Transverse colon (tissue), 4 donors: ENCODE measurements at places on chromosomes 7 and 10. TPM values are rescaled to one million over a fixed set of nuclear protein-coding genes. Genes with fewer than 3 reads are reported as not detected.

TMEM236 gene
- 79.6 TPM for total RNA-seq

FAM25A gene
- total RNA-seq, result not detected

ACTR3C gene
- total RNA-seq, result 40.6 TPM

GPR26 gene
- not detected for total RNA-seq

LIPM gene
- total RNA-seq, result not detected

TAS2R4 gene
- 1.9 TPM for total RNA-seq

GPRIN2 gene
- 31.3 TPM for total RNA-seq

SFTPA1 gene
- not detected for total RNA-seq

DNA sequence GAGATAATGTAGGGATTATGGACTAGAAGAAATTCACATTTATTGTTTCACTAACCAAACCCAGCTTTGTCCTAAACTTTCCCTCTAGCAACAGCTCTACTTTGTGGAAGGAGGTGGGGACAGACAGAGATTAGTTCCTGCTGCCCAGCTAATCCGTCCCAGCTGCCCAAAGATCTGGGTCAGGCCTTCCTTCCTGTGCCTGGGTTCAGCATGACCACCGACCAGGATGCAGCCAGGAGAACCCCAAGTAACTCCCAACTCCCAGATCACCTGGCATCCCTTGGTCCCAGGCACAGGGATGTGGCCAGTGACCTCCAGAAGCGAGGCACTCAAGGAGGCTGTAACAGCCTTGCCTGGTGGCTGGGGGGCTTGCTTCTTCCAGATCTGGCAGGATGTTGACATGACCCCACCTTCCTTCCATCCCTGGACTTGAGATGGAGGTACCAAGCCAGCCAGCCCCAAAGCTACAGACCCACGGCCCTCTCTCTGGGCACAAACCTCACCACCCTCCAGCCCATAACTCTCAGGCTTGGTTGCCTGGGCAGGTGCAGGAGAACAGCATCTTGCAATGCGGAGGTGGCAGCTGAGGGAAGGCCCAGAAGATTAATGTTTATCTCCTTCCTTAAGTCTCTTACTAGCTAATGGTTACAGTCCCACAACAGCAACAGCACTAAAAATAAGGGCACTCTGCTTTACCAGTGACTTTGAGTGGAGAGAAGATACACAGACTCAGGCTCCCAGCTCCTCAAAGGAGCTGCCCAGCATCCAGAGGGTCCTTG is 11.1 kb downstream of the CAMK2G start:
- H3K27me3 ChIP-seq, result no peaks in the 10 kb centered on the region
- no peak overlapping the region for H3K27ac ChIP-seq
- peaks cover 3% of the 10 kb centered on the region for H3K36me3 ChIP-seq
- no peak overlapping the region for H3K4me3 ChIP-seq
- DNase-seq, result no peak

- H3K4me3 ChIP-seq, result no peak overlapping the region
- H3K4me1 ChIP-seq, result no peaks in the 10 kb centered on the region
- H3K27me3 ChIP-seq, result no peaks in the 10 kb centered on the region
Observed at GRCh38 chr7:54260941-54261371, 281.2 kb upstream of the VSTM2A start.

- no peak overlapping the region for H3K4me3 ChIP-seq
- peaks cover 12% of the 10 kb centered on the region for H3K4me1 ChIP-seq
- H3K27ac ChIP-seq, result no peak overlapping the region
- DNase-seq, result no peak
Observed at GRCh38 chr7:120273476-120273975, 551 bp downstream of the KCND2 start.

- peaks cover 64% of the 10 kb centered on the region for H3K4me1 ChIP-seq
- H3K27ac ChIP-seq, result peak overlapping the region; percentile 87
Observed at GRCh38 chr7:74292757-74293576, 3.8 kb downstream of the CLIP2 start.

GRCh38 chr10:84329196-84329611 is 815 bp downstream of the CCSER2 start:
- H3K36me3 ChIP-seq, result no peaks in the 10 kb centered on the region
- H3K27me3 ChIP-seq, result no peaks in the 10 kb centered on the region
- H3K27ac ChIP-seq, result peak overlapping the region; percentile 99
- peak overlapping the region; percentile 81 for H3K4me3 ChIP-seq
- peaks cover 27% of the 10 kb centered on the region for H3K4me1 ChIP-seq

DNA sequence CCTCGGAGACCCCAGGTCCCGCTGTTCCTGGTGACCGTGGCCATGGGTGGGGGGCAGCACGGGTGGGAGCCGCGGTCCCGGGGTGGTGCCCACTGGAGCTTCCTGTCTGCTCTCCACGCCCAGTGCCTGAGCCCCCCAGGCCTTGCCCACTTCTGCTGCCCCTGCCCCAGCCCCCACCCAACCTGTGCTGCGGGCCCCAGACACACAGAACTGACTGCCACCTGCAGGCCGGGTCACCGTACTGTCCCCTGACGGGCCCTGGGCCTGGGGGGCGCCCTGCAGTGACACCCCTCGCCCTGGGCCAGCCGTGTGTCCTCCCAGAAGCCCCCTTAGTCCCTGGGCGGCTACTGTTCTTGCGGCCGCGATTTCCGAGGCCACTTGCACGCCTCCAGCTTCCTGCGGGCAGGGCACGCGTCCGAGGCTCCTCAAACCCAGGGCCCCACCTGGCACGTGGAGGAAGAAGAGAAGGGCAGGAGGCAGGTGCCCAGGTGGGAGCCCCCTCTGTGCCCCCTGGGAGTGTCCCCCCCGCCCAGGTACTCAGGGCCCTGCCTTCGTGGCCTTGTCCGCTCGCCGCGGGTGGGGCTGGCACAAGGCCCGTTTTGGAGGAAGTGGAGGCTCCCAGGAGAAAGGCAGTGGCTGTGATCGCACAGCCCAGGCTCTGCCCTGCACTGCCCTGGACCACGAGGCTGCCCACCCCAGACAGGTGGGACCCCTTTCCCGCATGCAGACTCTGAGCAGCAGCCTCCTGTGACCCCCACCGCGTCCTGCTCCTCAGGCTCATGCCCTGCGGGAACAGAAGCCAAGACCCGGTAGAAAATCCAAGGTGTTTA is 10.4 kb downstream of the TMEM184A start:
- H3K4me3 ChIP-seq, result no peak overlapping the region
- DNase-seq, result no peak
- no peaks in the 10 kb centered on the region for H3K4me1 ChIP-seq
- peaks cover 2% of the 10 kb centered on the region for H3K36me3 ChIP-seq

DNA sequence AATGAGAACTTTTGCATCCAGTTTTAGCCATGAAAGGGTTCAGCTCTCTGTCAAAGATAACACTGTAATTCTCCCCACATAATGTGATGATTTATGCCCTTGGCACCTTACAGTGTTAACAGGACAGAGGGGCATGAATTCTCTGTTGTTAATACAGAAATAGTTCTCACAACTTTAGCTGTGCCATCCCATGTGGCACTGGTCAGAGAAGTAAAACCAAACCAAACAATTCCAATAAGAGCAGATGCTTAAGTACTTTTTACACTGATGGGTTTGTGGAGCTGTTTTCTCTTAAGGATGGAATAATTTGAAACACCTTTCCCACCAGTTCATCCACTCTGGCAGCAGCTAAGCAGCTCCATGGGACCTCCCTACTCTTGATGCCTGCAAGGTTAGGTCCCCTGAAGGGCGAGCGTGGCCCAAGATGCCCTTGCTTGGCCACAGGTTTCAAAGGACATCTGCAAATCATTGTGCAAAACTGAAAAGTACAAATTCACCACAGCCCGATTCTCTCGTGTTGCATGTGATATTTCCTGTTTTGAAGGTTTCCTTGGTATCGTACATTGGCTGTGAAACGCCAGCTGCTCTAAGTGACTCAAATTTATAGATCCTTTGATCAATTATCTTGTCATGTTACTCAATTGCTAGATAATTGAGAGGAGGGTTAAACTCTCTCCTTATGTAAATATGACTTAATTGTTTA is 82.5 kb upstream of the CREB5 start:
- H3K36me3 ChIP-seq, result no peaks in the 10 kb centered on the region
- peak; percentile 21 for DNase-seq
- H3K4me1 ChIP-seq, result no peaks in the 10 kb centered on the region
- no peak overlapping the region for H3K4me3 ChIP-seq
- no peaks in the 10 kb centered on the region for H3K27me3 ChIP-seq
- no peak overlapping the region for H3K27ac ChIP-seq

DNA sequence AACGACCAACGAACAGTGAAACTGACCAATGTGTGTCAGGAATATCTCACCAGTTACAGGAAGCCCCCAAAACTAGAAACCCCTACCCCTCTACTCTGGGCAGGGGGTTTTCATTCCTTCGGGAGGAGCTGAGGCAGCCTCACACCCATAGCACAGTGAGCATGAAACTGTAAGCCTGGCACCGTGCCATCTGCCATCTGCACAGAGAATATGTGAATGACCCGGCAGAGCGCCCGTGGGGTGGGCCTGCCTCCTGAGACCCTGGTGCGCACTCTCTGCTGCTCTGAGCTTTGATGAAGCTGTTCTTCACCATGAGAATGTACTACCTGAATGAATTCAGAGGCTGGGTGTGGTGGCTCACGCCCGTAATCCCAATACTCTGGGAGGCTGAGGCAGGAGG is 27.1 kb downstream of the DAGLB start:
- H3K4me3 ChIP-seq, result no peak overlapping the region
- DNase-seq, result no peak
- no peaks in the 10 kb centered on the region for H3K4me1 ChIP-seq

DNA sequence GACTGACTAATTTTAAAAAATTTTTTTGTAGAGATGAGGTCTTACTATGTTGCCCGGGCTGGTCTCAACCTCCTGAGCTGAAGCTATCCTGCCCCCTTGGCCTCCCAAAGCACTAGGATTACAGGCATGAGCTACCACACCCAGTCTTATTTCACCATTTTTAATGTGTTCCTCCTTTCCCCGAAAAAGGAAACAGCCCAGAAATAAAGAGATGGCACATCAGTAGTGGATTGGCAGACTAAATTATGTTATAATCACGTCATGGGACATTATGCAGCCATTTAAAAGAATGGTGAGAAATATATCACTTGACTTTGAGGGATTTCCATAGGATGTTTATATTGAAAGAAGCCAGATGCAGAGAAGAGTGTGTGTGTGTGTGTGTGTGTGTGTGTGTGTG is 40.5 kb downstream of the CAPZA2 start:
- no peaks in the 10 kb centered on the region for H3K27me3 ChIP-seq
- H3K4me1 ChIP-seq, result no peaks in the 10 kb centered on the region
- no peak for DNase-seq
- no peak overlapping the region for H3K27ac ChIP-seq
- H3K36me3 ChIP-seq, result peaks cover 57% of the 10 kb centered on the region
- H3K4me3 ChIP-seq, result no peak overlapping the region

DNA sequence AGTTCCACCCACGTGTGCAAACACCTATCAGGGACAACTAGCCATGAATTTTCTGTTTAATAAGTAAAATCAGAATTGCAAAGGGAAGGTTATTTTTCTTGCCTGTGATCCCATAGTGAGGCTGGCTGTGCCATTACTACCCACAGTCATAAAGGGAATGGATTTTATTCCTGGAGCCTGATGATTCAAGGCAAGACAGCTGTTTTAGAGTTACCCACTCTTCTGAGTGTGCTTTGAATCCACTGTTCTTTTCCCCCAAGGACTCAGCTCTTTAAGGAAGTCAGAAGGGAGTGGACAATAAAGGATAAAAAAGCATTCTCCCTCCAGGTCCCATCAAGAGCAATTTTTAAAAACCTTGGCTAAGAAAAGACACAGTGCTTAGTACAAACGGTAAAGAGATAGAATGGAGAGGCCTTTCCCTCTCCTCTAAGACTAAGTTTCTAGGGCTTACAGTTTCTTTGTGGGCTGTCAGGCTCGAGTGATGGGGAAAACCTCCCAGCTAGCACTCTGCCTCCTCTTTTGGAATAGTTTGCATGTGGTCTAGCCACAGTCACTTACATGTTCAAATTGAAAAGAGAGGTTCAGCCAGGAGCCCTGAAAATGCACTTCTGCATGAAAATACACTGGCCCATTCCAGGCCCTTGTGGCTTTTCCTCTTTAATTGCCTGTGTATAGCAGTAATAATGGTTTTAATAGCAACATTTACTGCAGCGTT is 5.1 kb upstream of the LRRC4 start:
- peaks cover 15% of the 10 kb centered on the region for H3K27me3 ChIP-seq
- no peaks in the 10 kb centered on the region for H3K36me3 ChIP-seq
- no peak overlapping the region for H3K4me3 ChIP-seq
- DNase-seq, result no peak
- H3K4me1 ChIP-seq, result no peaks in the 10 kb centered on the region

DNA sequence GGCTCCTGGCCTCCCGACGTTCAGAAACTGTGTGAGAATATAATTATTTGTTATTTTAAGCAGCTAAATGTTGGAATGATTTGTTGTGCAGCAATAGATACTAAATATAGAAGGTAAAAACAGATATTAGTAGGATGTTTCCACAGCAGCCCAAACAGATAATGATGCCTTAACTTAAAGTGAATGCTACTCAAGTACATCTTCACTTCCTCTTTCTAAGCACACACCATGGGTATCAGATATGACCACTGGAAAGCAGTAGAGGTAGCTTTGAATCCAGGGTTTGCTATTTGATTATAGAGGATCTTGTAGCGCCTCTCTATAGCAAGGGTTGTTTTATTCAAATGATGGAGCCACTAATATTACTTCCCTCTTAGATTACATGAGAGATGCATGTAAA is 38.2 kb upstream of the BET1 start:
- no peak for DNase-seq
- no peaks in the 10 kb centered on the region for H3K4me1 ChIP-seq
- H3K36me3 ChIP-seq, result no peaks in the 10 kb centered on the region
- no peak overlapping the region for H3K27ac ChIP-seq
- H3K4me3 ChIP-seq, result no peak overlapping the region
- H3K27me3 ChIP-seq, result no peaks in the 10 kb centered on the region

DNA sequence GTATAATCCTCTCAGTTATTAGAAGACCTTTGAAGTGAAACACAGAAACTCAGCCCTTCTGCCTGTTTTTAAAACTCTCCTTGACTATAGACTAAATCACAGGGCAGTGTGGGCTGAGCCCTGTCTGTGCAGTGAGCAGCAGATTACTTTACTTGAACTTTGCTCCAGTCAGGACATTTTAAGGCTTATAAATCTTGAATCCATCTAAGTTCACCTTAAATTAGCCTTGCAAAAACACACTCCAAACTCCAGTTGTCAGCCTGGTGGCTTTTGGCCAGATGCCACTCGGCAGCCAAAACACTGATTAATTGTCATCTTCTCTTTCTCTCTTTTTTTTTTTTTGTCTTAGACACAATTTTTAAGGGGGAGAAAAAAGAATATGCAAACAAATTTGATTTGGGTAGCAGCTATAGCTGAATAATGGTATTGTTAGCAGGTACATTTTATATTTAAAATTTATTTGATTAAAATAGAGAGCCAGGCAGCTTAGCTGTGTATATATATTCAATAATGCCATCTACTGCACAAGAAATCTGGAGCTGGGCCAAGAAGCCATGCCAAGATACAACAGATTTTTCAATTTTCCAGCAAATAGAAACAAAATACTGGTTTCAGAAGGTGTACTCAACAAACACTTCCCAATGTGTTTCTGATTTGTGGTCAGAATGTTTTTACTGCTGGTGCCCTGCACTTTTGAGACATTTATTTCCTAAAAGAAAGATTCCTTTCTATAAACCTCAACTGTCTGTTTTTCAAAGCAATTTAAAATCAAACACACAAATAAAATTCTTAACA is 247.7 kb downstream of the TFEC start:
- H3K27me3 ChIP-seq, result no peaks in the 10 kb centered on the region
- no peak for DNase-seq
- H3K4me3 ChIP-seq, result no peak overlapping the region
- H3K4me1 ChIP-seq, result peaks cover 12% of the 10 kb centered on the region
- no peaks in the 10 kb centered on the region for H3K36me3 ChIP-seq

- no peaks in the 10 kb centered on the region for H3K27me3 ChIP-seq
- H3K4me3 ChIP-seq, result no peak overlapping the region
- H3K4me1 ChIP-seq, result peaks cover 9% of the 10 kb centered on the region
- no peak for DNase-seq
- no peak overlapping the region for H3K27ac ChIP-seq
- H3K36me3 ChIP-seq, result no peaks in the 10 kb centered on the region
Observed at GRCh38 chr10:13716081-13717071, 129.6 kb downstream of the PRPF18 start.
